RKO (cell line): ENCODE measurements at places on chromosomes 5 and 9.
A peak's percentile ranks its signal among the peaks of the same experiment; 100 is the strongest.

DNA sequence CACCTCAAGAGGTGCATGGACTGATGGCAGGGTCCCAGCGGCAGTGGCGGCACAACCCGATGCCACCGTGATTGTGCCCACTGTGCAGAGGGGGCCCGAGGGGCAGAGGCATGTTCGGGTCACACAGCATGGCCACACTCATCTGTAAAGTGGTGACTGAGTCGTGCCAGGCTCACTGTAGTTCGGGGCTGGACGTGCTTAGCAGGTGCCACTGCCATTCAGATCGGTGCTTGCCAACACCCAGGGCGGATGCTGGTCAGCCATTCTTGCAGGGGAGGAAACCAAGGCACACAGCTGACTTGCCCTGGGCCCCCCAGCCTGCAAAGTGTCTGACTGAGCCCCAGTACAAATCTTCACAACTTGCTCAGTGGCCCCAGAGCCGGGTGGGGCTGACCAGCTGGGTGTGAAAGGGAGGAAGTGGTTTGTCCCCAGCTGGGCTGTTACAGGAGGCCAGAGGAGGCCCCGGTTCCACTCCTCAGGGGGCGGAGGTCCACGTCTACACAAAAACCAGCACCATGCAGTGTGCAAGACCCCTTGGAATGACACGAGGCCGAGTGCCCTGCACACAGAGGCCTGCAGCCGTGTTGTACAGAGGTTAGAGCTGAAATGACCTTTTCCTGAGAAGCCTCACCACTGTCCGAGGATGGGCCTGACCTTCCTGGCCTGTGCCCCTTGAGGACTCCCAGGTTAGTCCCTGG is 17.9 kb downstream of the FGD3 start:
- no peak for DNase-seq

DNA sequence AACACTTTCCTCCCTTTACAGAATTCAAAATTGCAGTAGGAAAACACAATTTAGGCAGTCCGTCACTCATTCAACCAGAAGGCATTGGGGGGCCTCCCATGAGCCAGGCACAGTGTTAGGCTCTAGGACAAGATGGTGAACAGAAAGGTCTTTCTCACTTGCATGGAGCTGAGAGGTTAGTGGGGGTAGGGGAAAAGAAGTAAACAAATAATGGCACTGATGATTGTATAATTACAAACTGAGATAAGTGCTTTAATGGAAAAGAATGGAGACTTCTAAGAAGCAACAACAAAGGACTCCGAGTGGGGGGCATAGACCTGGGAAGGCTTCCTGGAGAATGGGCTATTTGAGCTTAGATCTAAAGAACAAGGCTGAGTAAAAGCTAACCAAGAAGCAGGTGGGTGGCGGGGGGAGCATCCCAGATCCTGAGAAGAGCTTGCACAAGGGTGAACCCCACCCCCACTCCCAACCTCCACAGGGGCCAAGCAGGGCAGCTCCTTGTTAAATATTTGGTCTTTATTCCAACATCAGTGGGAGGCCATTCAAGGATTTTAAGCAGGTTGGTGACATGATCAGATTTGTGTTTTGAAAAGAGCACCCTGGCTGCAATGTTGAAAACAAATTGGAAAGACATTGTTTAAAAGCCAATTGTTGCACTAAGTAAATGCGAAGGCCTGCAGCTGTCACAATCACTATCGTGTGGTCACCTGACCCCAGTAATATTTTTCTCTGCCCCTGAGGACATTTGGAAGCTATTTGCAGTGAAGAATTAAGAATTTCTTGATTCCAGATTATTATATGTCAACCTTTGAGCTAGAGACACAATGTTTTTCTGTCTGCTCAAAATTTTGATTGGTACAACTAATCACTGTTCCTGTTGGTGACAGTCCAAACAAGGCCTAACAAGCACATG is 73.9 kb upstream of the EFNA5 start:
- no peak for DNase-seq

DNA sequence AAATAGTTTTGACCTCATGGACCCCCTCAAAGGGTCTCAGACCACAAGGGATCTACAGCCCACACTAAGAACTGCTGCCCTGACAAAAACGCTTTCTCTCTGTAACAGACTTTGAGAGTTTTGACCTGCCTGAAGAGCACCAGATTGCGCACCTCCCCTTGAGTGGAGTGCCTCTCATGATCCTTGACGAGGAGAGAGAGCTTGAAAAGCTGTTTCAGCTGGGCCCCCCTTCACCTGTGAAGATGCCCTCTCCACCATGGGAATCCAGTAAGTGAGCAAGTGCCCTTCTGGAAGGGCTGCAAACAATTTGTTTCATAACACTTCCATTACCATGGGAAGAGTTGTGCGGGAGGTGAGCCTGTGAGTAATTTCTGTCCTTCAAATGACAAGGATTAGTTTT is 6.0 kb downstream of the PTTG1 start:
- no peak for DNase-seq

DNA sequence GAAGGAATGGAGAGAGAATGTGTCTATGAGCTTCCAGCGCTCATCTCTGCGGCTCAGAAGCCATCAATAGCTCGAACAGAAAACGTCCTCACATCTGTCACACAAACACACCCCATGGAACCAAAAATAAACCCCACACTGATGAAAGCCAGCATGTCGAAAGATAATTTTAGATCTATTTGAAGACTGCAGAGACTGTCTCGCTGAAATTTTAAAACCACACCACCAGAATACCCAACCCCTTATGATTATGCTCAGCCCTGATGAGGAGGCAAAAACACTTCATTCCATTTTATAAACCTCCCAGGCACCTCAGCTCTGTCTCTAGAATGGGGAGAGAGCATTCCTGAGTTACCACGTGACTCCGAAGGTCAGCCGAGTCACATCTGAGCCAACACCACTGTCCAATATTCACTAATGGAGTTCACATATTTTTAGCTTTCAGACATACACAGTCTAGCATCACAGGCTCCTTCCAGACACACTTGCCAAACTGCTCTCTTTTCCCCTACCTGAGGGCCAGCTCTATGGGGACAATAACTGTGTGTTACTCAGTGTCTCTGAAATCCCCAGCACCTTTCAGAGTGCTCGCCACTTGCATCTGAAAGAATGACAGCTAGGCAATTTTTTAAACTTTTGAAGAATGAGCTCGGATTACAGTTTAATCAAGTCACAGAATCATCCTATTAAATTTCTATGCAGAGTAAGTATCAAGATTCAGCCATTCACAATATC is 63.2 kb downstream of the SERINC5 start:
- DNase-seq, result no peak

DNA sequence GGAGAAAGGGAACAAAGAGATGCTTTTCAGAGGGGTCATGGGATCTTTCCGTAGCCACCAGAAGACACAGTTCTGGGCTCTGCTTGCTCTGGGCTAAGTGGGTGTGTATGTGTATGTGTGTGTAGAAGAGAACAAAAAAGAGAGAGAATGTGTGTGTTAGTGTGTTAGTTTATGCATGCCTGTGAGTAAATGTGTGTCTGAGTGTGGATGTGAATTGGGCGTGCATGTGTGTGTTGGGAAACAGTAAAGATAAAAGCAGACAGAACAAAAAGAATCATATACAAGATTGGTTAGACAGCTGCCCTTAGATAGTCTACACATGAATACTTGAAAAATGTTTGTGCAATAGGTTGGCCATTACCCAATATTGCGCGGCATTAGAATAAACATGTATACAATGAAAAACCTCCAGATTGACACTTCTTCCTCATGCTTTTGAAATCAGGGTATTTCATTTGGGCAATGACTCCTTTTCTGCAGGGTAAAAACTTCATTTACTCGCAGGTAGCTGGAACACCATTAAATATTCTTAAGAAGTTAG is 36.5 kb upstream of the HSPA9 start:
- no peak for DNase-seq

DNA sequence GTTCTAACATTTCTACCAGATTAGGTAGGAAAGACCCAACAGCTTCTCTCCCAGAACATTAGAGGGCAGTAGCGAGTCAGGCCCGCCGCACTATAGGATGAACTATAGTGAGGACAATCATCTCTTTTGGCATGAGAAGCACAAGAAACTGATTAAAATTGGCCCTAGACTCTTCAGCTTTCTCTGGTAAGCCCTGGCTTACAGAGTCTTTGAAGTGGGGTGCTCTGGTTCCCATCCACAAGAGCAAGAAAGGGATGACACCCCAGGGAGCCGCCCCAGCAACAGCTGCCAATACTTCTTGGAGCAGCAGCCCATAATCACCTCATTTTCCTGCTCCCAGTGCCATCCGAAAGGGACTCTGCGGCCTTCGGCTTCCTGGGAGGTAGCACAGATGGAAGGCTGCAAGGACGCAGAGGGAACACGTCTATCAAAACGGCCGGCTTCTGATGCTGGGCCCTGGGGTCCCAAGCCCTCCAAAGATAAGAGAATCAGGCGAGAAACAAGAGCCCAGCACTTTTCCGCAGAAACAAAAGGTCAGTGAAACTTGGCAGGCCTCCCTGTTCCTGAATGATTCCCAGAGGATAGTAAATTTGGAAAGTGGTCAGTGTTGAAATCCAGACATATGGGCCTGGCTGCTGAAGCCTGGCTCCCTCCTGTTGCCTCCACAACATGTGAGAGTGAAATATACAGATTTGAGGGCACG is 69.3 kb downstream of the HSD17B3 start:
- peak; percentile 75 for DNase-seq

GRCh38 chr5:87770601-87771121 is 357.9 kb upstream of the CCNH start:
- no peak for DNase-seq

- no peak for DNase-seq
These were observed 14.7 kb upstream of the NDUFS4 start for GRCh38 chr5:53545744-53546143.

GRCh38 chr9:134919303-134919702 is 1.6 kb upstream of the FCN1 start:
- no peak for DNase-seq

DNA sequence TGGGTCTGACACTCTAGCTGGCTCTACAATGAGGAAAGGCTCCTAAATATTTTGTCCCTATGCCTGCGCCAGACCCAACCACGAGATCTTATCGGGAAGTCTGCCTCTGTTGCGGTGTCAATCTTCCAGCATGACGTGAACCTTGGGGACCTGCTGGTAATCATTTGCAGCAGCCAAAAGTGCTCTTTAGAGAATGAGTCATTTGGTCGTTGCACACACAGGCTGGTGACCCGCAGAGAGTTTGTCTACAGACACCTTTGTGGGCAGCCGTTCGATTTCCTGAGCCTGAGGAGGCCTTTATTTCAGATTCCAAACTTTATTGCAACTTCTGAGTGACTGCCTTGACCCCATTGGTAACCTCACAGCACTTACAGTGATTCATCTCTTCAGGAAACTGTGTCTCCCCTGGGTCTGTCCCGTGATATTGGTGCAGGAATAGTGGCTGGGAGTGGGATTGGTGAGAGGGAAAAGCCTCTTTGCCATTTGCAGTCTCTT is 326.1 kb downstream of the NSG2 start:
- no peak for DNase-seq

GRCh38 chr5:27311544-27311943 is 273.2 kb upstream of the CDH9 start:
- DNase-seq, result no peak

DNA sequence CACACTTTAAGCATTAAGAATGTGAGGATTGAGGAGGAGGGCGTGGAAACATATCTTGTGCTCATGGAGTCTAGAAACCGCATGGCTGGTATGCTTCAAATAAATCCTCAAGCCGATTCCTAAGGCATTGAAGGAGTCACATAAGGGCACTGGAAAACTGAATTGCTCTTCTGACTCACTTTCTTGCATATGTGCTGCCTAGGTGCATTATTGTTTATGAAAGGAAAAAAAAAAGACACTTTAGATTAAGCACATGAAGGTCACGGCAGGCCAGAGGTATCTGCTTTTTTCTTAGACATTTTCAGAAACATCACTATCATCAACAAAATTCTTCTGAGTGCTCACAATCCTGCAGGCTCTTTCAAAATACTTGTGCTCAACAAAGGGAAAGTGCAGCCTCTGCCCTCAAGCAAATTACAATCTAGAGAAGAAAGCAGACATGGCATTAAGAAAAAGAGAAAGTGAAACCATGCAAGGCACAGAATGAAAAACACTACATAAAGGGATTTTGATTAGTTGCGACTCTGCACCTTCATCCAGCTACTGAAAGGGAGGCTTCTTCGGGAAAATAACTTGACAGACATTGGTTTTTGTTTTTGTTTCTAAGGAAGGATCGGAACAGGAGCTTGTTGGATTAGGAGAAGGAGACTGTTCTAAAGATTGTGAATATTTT is 2117.6 kb downstream of the MAT2B start:
- no peak for DNase-seq

- no peak for DNase-seq
These were observed 15.7 kb downstream of the TTC23L start for GRCh38 chr5:34854459-34855174.

DNA sequence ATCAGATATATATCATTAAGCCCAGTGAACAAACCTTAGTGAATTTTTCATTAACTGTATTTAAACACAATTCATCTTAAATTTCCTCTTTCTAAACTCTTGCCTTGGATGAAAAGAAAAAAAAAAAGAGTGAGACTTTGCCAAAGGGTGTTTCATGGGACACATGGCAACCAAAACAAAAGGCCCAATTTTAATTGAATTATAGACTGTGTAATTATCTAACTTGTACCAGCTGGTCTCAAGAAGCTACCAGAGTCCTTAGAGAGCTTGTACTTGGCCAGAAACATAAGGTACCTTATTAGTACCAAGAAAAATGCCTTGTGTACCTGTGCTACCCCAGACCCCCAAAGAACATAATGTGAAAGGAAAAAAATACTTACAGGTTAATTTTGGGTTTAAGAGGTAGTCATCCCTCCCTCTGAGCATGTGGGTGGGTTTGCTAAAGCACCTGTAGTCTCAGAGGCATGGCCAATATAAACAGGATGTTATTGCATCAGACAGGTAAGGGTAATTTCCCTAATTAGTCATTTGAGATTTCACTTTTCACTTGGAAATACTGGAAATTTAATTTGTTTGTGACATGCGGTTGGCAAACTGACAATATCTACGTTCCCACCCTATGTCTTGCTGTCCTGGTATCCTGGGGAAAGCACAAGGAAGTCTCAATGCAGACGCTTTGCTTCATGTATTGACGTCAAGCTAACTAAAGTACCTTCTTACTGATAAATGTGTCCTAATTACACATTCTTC is 90.1 kb downstream of the SNCAIP start:
- DNase-seq, result no peak

- no peak for DNase-seq
These were observed 101.0 kb downstream of the USP20 start for GRCh38 chr9:129936222-129936621.

DNA sequence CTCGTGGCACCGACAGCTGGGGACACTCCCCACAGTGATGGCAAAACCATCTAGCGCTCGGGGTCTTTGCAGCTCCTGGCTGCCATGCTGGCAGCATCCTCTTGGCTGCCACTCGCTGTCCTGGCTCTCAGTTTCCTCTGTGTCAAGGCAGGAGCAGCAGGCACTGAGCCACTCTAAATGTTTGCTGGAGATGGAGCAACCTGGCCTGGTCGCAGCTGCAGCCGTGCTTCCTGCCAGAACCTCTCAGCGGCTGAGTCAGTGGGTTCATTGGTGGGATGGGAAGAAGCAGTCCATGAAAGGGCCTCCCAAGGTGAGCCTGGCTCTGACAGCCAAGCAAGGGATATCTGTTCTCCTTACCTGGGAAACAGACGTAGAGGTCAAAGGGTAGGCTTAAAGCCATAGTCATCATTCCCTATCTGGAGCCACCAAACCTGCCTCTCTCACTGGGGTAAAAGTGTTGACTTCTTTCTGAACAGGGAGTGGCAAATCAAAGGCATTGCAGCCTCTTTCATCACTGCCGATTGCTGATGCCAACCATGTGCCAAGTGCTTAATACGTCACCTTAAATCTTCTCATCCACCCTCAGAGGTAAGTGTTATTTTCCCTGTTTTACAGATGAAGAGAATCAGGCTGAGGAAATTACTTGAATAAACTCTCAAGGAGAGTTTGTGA is 304.8 kb upstream of the ZNF462 start:
- no peak for DNase-seq

- no peak for DNase-seq
These were observed 15.7 kb downstream of the CEP72 start for GRCh38 chr5:627840-628239.
